Activated CD4-positive, CD25-positive, alpha-beta regulatory T cell (primary cell): ENCODE measurements at places on chromosomes 6 and 20.

DNA sequence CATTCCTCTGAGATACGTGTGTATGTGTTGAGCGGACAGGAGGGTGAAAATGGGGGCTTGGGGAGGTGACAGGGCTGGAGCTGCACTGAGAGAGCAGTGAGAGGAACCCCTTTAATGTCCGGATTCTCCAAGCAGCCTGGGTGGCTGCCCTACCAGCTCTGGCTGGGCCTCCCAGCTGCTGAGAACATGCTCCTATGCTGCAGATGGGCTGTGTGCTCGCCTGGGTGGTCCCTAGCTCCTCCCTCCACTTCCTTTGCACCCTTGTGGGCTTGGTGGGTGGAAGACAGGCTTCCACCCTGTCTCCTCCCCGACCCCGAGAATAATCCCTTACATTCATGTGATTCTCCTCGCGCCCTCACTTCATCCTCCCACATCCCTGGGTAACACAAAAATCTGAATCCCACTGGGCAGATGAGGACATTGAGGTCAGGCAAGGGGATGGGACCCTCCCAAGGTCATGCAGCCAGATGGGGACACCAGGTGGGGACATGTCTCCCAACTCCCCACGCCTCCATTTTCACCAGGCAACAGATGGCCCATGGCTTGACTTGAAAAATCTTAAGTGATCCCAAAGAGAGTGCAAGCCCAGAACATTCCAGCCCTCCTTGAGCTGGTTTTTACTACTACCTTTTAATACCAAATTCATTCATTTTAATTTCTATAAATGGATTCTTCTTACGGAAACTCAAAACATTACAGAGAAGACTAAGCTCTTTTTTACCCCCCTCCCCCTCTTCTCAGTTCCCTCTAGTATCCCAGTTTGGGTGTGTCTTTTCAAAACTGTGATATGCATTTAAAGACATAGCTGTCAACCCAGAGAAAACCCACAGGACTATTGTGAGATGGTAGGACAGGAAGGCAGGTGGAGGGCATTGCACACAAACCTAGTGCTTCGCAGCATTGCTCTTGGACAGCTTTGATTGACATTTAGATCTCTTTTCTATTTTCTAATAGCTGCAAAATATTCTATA is 5.0 kb upstream of the PDRG1 start:
- DNase-seq = no peak

GRCh38 chr6:93524671-93525451 is 105.5 kb upstream of the EPHA7 start:
- DNase-seq = no peak

GRCh38 chr20:10336959-10337729 is 96.9 kb downstream of the MKKS start:
- DNase-seq = no peak

GRCh38 chr6:2565499-2565898 is 185.2 kb downstream of the MYLK4 start:
- DNase-seq = no peak

DNA sequence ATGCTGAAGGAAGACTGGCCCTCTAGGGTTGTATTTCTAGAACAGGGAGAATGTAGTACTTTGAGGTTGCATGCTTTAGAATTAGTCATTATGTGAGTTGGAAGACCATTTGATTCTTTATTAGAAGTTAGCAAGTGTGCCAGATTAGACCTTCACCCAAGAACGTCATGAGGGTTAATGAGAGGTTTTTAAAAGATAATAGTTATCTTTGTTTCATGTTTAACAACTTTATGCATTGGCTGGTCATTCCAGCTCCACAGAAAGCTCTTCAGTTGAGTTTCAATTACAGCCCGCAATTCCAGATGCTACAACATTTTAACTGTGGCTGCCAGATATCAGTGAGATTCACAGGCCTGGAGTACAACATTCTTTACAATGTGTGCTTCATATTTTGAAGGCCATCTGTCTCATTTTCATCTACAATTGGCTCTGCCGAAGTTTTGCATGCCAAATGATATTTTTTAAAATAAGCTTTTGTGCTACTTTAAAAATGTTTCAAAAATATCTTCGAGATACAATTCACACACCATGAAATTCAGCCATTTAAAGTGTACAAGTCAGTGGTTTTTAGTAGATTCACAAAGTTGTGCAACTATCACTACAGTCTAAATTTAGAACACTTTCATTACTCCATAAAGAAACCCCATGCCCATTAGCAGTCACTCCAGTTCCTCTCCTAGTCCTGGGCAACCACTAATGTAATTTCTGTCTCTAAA is 61.1 kb upstream of the FBXO30 start:
- DNase-seq = no peak

GRCh38 chr6:141354191-141354955 is 778.4 kb upstream of the GJE1 start:
- DNase-seq = no peak

GRCh38 chr6:91447530-91448254 is 860.8 kb upstream of the MAP3K7 start:
- no peak for DNase-seq

GRCh38 chr6:104506429-104506828 is 353.3 kb downstream of the HACE1 start:
- no peak for DNase-seq
